ENCODE measurements at places on chromosomes 16 and 17.

DNA sequence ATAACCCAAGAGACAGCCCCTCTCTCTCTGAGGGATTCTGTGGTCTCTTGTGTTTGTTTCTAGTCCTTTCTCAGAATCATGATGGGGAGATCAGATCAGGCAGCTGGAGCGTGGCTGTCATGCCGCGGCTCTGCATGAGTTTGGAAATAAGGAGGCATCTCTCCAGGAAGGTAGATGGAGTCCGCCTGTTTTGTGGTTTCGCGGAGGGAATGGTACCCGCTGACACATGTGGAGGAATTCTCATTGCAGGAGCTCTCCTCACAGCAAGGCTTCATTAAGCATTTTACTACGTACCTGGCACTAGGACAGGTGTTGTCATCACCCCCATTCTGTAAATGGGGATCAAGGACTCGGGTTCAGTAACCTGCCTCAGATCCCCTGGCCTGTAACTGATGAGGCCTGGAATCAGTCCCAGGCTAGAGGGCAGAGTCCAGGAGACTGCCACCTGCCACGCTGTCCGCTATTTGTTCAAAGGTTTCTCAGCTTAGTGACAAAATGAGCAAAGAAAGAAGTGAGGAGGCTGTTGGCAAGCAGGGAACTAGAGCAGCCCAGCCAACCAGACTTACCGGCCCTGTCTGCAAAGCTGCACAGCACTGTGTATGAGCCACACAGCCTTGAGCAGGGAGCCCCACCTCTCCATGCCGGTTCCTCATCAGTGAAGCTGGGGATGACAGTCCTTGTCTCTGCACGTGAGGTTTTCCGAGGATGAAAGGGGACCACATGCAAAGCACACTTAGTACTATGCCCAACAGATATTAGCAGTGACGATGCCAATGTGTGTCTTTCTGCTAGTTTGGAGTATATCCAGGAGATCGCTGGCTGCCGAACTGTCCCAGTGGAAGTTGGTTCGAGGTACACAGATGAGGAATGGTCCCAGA is 11.0 kb downstream of the KDM8 start:
- DNase-seq: no peak

- no peak for DNase-seq
These were observed 223.1 kb downstream of the SEC14L1 start for GRCh38 chr17:77363821-77364361.

DNA sequence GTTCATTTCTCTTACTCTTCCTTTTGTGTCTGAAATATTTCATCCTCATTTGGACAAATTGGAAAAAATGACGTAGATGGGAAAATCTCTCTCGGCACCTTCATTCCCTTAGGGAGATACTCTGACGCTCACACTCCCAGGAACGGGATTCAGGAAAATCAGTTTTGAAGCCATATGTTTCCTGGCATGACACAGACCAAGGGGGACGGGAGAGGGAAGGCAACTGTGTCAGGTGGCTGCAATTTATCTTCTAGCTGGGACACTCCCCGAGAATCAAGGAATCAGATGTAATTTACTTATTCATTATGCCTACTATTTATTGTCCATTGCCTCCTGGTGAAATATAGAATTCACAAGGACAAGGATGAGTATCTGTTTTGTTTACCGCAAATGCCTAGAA is 65.5 kb downstream of the IRX5 start:
- DNase-seq: no peak

DNA sequence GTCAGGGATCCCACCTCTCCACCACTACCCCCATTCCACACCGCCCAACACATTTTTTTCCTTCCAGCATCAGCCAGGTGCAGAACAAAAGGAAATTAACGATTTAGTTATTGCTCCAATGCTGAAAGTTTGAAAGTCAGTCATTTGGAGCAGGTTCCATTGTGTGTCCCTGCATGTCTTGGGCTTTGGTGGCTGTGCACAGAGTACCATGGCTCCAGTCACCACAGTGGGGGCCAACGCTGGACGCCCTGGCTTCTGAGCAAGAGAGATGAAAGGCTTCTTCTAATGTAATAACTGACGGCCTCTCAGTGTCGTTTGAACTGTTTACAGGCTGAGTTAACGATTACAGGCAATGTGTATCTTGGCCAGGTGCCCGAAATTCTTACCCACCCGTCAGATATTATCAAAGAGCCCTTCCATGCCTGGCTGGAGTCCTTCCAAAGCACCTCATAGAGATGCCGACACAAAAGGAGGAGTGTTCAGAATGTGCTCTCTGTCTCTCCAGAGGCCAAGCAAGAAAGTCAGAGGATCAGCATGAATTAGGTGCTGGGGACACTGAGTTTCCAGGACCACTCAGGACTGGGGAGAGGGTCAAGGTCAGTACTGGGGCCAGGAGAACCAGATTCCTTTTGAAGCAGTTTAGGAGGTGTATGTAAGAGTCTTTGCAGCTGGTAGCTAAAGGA is 25.9 kb downstream of the RNF43 start:
- DNase-seq: no peak

DNA sequence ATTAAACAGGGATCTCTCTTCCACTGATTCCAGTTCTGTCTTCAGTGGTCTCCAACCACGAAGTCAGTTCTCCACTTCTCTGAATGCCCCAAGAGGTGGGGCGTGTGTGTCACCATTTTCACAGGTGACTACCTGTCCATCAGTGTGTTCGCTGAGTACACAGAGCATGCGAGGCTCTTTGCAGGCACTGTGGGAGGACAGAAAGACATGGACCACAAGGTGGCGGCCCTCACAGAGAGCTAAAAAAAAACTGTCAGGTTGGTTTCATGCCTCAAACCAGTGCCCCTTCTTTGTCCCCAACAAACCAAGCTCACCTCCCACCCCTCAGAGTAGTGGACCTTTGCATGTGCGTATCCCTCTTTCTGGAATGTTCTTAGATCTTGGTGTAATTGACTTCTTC is 13.8 kb downstream of the EMP2 start:
- no peak for DNase-seq

- peak; percentile 61 for DNase-seq
These were observed 1.9 kb downstream of the NOD2 start for GRCh38 chr16:50695017-50696000.

DNA sequence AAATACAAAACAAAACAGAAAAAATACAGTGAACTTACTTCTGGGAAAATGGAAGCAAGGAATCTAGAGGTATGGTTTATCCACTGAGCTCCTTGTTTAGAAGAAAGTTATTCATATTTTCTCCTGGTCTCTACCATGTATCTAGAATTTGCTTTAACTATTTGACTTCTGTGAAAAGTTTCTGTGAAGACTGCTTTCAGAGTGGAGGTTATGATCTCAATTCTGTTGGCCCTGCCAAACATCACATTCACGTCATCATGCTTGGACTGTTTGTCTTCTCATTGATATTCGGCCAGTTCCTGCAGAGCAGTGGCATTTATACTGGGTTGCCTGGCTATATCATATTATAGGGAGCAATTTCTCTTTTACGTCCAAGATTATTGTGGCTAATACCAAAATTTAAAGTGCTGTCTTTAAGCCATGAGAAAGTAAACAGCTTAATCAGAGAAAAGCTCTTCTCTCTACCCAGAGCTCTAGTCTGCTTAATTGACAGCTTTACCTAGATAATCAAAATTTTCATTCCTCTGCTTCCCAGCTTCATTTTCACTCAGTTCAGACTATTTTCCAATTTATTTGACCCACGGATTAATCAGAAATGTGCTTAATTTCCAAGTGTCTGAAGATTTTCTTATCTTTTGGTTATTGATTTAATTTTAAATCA is at the start of gene ABCA8:
Gene ABCA8 (minus strand): TSS at position 212 of the 661 bp plus-strand sequence. CDS start 13,358 bp downstream, outside the sequence.
- peak; percentile 40 for DNase-seq

GRCh38 chr17:4719684-4720221 is 9.3 kb downstream of the ARRB2 start:
- no peak for DNase-seq

DNA sequence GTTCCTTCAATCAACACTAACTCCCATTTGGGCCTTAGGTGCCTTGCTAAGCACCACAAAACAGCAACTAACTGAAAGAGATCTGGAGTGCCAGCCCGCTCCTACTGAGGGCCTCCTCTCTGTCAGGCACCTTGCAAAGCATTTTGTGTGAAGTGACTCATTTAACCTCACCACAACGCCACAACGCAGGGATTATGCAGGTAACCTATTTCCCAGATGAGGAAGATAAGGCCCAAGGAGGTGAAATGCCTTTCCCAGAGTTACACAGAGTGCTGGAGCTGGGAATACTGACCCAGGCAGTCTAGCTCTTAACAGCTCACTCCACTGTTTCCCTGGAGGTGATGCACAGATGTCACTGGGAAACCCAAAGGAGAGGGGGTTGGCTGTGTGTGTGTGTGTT is 32.8 kb downstream of the DRC3 start:
- DNase-seq: no peak

DNA sequence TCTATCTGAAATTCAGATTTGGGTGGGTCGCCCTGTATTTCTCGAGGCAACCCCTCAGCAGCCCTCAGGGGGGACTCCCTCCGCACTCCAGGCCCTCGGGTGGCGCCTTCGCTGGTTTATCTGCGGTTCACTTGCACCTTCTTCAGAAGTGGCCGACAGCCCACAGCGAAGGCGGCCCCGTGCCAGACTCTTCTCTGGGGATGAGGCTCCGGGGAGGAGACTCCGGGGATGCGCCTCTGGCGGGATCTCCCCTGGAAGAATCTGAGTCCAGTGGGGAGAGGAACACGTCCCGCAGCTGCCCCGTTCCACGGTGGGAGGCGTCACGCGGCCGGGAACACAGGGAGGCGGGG is 63.9 kb upstream of the DNAJA2 start:
- peak; percentile 71 for DNase-seq

GRCh38 chr16:27088216-27088615 is 21.5 kb downstream of the C16orf82 start:
- no peak for DNase-seq

GRCh38 chr16:64151990-64152767 is 969.7 kb downstream of the CDH11 start:
- DNase-seq: no peak

- DNase-seq: no peak
These were observed 207.3 kb downstream of the CCDC182 start for GRCh38 chr17:57537524-57538410.

- DNase-seq: no peak
These were observed 4.7 kb downstream of the TPPP3 start for GRCh38 chr16:67388591-67388990.

- no peak for DNase-seq
These were observed 3.2 kb downstream of the SLC6A2 start for GRCh38 chr16:55658898-55659420.

DNA sequence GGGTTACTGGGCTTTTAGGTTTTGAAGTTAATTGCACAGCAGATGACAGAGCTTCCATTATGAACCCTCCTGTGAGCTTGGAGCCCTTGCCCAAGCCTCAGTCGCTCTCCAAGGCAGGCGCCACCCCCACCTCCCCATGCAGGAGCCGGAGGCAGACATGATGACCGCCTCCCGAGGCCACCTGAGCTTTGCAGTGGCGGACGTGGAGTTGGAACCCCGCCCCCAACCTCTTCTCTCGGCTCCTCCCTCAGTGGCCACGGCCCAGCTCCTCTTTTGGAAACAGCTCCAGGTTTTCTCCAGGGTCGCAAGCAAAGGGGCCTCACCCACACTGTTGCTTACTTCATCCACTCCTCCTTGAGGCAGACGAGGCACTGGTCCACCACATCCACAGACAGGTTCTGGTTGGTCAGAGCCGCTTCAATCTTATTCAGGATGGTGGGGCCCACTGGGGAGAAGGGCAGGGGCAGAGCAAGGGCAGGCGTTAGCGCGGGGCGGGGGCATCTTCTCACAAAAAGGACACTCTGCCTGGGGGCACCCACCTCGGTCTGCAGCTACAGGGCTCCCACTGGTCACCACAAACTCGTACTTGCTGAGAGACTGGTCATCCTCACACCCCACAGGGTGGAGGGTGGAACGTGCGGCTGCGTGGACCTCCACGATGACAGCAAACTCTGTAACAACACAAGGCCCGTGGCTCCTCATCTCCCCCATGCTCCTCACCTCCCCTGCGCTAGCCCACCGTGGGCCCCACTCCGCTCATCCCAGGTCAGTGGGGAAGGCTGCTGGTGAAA is 8.7 kb upstream of the PLD6 start:
- no peak for DNase-seq

DNA sequence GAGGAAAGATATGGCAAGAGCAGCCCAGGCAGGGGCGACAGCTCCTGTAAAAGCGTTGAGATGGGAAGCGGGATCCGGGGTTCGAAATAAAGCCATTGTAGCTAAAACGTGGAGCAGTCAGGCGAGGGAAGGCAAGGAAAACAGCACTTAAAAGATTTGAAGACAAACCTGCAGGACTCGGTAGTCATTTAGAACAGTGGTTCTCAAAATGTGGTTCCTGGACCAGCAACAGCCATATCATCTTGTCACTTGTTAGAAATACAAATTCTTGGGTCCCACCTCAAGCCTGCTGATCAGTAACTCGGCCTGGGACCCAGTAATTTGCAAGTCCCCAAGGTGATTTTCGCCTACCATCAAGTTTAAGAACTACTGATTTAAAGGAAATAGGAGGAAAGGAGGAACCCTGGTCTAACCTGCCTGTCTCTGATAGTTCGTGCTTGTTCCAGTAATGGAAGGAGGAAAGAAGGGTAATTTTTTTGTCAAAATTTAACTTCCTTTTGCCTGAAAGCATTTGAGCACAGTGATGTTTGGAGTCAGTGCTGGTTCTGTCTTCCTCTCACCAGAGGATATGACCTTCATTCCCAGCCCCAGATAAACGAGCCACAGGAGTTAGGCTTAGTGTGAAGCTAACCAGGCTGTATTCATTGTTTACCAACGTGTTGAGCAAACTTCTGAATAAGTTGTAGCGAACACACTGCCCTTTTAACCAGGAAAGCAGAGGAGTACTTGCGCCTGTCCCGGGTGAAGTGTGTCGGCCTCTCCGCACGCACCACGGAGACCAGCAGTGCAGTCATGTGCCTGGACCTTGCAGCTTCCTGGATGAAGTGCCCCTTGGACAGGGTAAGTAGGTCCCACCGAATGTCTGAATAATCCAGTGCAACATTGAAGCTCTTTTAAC is 1.1 kb downstream of the ORC6 start:
- no peak for DNase-seq

DNA sequence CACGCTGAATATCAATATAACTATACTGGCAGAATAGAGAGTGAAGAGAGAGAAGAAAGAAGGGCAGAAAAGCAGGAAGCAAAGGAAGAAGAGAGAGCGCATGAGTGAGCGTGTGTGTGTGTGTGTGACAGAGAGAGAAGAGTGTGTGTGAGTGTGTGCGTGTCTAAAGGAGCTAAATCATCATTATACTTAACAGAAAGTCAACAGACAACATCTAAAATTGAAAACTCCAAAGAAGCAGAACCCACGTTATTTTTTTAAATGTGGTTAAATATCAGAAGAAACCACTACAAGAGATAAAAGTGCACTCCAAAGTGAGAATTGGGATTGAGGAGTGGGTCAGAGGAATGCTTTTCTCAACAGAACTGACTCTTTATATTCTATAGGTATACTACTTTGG is 77.2 kb downstream of the BRIP1 start:
- no peak for DNase-seq

DNA sequence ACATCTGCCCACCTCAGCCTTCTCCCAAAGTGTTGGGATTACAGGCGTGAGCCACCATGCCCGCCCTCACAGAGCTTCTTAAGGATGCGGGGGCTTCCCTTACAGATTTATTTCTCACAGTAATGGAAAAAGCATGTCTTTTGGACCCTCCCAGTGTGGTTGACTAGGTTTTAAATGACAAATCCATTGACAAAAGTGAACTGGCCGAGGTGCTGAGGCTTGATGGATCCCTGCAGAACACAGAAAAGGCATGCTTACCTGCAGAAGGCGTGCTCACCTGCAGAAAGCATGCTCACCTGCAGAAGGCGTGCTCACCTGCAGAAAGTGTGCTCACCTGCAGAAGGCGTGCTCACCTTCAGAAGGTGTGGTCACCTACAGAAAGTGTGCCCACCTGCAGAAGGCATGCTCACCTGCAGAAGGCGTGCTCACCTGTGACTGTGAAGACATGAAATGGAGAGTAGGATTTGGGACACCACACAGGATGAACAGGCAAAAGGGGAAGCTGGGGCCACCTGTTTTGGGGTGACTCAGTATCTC is 15.1 kb upstream of the BBS2 start:
- no peak for DNase-seq
